ENCODE measurements at places on chromosomes 1 and 21.

GRCh38 chr1:84598846-84599741, 24.9 kb upstream of the CTBS start:
- DNase-seq: no peak

DNA sequence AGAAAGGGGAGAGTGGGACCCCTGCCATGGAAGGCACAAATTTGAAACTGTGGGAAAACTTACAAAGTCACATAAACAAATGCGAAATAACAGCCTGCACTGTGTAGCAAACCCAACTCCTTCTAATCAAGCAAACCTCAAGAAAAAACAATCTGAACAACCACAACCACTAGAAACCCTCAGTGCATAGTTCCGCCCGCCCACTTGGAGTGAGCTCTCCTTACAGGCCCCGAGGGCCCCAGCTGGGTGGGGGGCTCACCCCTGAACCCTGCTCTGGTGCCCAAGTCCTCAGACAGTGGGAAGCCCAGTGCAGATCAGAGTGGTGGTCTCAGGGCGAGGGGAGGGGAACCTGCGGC, 931 bp upstream of the MXRA8 start:
- DNase-seq: no peak

DNA sequence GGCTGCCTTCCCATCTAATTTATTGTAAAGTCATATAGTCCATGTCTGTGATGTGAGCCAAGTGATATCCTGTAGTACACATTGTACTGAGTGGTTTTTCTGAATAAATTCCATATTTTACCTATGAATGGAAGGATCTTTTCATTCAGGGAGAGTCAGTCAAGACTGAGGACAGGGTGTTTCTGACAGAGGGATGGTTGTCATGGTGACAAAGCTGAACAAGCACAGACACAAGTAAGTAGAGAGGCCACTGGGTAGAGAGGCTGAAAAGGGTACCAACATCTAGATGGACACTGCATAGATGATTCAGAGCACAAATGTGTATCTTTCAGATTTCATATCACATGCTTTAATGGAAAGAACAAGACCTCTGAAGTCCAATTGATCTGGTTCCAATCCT, 22.6 kb upstream of the IL20 start:
- DNase-seq: no peak

- DNase-seq: no peak
These were observed 30.1 kb downstream of the SGIP1 start for GRCh38 chr1:66563941-66564630.

GRCh38 chr1:11979028-11979850, 1.0 kb upstream of the MFN2 start:
- peak; percentile 51 for DNase-seq

GRCh38 chr1:54975356-54976108, 4.9 kb upstream of the TMEM61 start:
- DNase-seq: no peak

DNA sequence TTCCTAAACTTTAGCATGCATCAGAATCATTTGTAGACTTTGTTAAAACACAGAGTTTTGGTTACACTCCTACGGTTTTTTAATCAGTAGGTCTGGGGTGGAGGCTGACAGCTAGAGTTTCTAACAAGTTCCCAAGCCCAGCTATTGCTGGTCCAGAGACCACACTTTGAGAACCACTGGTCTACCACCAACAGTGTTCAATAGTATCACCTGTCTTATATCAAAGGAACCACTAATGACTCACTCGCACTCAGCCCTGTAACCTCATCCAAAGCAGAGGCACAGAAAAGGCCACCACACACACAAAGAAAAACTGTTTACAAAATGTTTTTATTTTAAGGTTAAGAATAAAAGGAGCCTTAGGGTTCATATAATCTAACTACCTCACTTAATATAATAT, 68.7 kb downstream of the HIVEP3 start:
- no peak for DNase-seq

GRCh38 chr21:31022306-31022705, 16.0 kb downstream of the KRTAP19-8 start:
- no peak for DNase-seq

- no peak for DNase-seq
These were observed 123.3 kb upstream of the IFFO2 start for GRCh38 chr1:19079541-19080472.

Measured in dorsolateral prefrontal cortex (tissue), 122 donors.